Stimulated activated CD4-positive, alpha-beta T cell treated with anti-CD3 and anti-CD28 coated beads, Interleukin-4, amount 100 ng/mL, for 24 hours (primary cell): ENCODE measurements at places on chromosomes 1 and 21.
A peak's percentile ranks its signal among the peaks of the same experiment; 100 is the strongest.

DNA sequence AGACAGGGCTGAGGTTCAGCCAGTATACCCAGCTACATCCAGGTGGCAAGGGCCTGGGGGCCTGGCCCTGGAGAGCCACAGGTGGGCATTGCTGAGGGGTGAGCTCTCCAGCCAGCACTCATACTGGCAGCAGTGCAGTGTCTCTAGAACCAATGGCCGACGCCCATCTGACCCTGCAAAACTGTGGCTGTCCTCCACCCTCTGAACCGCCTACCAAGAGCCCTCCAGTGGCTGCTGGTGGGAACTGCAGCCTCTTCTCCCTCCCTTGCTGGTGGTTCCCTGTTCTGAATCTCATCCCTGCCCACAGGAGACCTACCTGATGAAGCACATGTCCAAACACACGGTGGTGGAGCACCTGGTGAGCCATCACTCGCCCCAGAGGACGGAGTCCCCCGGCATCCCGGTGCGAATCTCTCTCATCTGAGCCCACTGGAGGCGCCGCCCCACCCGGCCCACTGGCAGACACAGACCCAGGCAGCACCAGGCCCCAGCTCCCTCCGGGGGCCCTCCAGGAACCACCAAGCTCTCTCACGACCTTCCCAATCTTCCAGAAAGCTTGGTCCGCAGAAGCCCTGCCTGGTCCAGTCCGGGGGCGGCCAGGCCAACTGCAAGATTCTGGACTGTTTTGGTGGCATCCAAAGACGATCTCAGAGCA is 22.1 kb downstream of the A3GALT2 start:
- DNase-seq: peak; percentile 62

DNA sequence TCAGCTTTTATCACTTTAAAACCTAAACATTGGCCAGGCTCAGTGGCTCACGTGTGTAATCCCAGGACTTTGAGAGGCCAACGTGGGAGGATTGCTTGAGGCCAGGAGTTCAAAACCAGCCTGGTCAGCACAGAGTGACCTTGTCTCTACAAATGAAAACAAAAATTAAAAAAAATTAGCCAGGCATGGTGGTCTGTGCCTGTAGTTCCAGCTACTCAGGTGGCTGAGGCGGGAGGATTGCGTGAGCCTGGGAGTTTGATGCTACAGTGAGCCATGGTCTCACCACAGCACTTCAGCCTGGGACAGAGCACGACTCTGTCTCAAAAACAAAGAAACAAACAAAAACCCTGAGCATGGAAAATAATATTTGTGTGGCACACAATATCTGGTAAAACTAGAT is 143.5 kb upstream of the HNRNPU start:
- DNase-seq: no peak

GRCh38 chr21:26199456-26199855 is 28.9 kb upstream of the APP start:
- no peak for DNase-seq

DNA sequence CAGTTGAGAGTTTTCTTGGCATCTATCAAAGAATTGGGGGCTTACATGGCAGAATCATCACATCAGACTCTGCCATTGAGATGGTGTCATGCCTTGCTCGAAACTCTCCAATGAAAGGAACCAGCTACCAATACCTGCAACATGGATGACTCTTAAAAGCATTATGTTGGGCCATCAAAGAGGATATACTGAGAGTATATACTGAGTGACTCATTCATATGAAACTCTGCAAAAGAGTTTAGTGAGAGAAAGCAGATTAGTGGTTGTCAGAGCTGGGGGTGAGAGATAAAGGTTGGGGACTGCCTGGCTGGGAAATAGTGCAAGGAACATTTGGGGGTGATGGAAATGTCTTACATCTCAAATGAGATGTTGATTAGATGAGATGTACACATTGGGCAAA is 14.7 kb upstream of the HMGB4 start:
- DNase-seq: no peak

DNA sequence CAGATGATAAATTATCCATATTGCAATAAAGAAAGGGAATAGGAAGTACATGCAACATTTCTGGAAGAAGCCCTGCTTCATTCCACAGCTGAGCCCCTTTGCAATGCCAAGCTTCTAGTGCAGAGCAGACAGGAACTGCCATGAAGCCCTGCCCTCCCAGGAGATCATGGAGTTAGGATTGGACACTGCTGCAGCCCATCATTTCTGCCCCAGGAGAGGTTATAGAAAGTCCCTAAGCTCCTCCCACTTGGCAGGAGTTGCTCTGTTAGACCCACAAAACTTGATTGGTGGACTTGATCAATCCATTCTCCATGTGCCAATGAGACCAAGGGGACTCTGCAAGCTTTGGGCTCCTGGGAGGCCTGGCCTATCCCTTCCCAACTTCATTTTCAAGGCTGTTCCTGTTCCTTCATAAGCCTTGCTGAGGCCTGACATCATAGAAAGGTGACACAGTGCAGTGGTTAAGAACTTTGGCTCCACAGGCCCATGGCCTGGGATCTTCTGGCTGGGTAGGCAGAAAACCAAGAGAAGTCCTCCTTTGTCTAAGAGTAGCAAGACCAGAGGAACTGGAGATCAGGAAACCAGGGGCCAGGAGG is 1.3 kb upstream of the LAPTM5 start:
- DNase-seq: peak; percentile 38

GRCh38 chr1:50774759-50775351 is 185.2 kb downstream of the FAF1 start:
- peak; percentile 7 for DNase-seq

GRCh38 chr1:36656271-36656670 is 173.6 kb upstream of the CSF3R start:
- DNase-seq: no peak

DNA sequence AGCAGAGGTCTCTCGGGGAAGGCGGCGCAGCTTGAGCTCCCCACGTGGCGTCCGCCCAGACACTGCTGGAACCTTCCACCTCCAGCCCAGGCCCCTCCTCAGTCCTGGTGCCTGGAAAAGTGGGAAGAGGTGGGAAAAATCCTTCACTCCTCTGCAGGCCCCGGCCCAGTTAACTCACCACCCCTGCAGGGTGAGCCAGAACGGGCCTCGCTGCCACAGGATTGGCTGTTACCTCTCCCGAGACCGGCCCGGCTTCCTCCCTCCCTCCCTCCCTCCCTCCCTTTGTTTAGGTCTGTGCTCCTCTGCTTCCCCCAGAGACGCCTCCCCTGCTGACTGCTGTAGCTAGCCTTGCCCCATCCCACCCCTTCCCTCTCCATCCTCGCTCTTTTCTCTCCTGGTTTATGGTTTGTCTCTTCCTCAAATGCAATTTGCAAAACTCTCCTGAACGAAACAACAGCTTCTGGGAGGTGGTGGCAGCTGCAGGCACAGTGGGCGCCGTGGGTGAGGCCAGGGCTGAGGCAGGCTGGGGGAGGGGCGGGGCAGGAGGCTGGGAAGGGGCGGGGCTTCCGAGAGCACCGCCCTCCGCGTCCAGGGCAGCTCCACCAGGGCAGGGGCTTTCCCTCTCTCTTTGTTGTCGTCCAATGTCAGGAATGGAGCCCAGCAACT is 6.5 kb downstream of the CAPN9 start:
- DNase-seq: peak; percentile 13

GRCh38 chr1:197961933-197962332 is 44.8 kb downstream of the LHX9 start:
- no peak for DNase-seq

- no peak for DNase-seq
These were observed 9.6 kb downstream of the DENND2C start for GRCh38 chr1:114660238-114660637.

GRCh38 chr1:37764414-37764825 is 500 bp downstream of the EPHA10 start:
- peak; percentile 52 for DNase-seq

- no peak for DNase-seq
These were observed 17.8 kb downstream of the TMEM50A start for GRCh38 chr1:25355841-25356395.

- no peak for DNase-seq
These were observed 159.6 kb downstream of the NFIA start for GRCh38 chr1:61241973-61242381.

DNA sequence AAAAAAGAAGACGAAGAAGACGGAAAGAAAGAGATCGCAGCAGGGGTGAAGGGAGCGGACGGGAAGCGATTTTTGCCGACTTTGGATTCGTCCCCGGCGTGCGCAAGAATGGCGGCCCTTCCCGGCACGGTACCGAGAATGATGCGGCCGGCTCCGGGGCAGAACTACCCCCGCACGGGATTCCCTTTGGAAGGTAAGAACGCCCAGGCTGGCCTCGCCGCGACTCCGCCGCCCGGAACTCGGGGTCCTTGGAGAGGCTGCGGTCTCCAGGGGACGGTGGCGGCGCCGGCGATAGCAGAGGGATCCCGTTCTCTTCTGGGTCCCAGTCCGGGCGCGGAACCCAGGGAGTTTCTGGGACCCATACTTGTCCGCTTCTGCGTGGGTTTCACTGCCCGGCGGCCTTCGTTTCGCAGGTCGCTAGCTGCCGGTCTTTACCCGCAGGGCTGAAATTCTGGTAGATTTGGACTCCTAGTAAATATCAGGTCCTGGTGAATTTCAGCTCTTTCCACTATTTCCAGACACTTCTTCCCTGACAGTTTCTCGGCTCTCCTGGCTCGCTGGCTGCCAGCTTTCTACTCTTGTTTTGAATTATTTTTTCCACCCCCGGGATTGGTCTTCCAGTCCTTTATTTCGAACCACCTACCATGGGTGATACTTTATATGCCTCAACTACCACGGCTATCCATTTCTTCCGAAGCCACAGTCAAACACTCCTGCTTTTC is 1.0 kb downstream of the PAX7 start:
- no peak for DNase-seq

DNA sequence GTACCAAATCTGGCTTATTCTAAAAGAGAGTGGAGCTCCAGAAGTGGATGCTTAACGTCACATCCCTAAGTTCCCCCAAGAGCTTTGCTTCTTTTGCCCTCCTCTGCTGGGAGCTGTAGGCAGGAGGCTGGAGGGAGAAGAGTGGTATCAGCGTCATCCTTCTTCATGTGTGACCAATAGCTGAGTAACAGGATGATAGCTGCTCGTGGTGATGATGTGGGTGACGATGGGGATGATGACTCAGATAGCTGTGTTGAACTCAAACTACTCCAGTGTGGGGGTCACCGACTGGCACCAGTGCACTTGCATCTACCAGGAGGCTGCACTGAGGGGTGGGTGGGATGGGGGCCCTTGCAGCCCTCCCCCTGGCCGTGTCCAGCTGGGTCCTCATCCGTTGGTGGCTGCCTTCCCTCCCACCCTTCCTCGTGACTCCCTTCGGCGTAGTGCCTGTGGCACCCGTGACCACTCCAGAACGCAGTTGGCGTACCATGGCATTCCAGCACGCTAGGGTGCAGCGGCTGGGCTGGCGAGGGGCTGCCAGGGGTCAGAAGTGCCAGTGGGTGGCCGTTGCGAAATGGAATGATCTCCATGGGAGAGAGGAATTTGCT is 1.1 kb downstream of the IGFN1 start:
- DNase-seq: peak; percentile 55

- DNase-seq: no peak
These were observed 87.5 kb downstream of the RGL1 start for GRCh38 chr1:183892351-183892793.

DNA sequence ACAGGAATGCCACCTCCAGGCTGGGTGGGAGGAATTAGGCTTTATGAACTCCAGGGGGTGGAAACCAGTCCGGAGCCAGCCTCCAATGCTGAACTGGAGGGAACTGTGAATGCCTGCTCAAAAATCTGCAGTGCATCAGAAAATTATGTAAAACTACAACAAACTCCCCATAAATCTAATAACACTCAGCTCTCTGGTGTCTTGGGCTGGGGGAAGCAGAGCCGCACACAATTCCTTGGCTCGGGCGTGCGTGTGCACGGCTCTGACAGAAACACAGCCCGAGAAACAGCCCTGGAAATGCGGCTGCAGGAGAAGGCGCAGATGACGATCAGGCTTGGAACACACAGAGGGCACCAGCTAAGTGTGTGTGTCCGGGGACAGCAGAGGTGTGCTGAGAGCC is 127.6 kb upstream of the VAMP3 start:
- no peak for DNase-seq

GRCh38 chr1:116628448-116628847 is 39.1 kb downstream of the IGSF3 start:
- DNase-seq: peak; percentile 12

- DNase-seq: no peak
These were observed 123.2 kb downstream of the MAB21L3 start for GRCh38 chr1:116234429-116234828.

DNA sequence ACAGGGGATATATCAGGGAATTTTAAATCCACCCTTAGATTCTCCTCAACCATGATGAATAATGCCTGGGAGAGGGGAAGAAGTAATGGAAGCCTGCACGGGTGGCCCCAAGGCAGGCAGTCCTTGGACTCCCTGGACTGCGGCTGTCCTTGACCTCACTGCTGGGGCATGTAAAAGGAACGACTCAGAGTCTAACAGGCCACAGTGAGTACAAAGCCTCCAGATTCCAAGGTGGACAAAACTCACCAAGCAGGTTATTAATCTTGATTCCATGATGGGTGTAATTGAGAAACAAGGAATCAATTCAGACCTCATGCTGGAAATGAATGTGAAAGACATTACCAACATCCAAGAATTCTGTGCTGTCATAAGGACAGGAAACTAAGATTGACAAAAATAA is 13.0 kb upstream of the ARHGAP29 start:
- no peak for DNase-seq

- no peak for DNase-seq
These were observed 58.3 kb downstream of the AKT3 start for GRCh38 chr1:243791586-243792267.

GRCh38 chr1:243213045-243213787 is 41.9 kb downstream of the CEP170 start:
- DNase-seq: no peak

DNA sequence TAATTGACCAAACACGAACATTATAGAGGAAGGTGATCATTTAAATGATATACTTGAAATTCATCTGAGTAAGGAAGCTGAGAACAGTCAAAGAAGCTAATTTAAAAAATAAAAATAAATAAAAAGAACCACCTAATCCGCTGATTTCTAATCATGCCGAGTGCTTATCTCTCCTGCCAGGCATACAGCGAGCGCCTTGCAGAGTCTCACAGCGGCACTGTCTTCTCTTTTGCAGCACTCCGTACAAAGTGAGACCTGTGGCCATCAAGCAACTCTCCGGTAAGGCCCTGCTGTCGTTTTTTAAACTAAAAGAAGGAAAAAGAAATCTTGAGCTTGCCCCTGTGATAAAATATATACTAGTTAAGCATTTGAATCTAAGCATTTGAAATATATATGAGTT is 45.3 kb downstream of the PDE9A start:
- DNase-seq: no peak

GRCh38 chr1:198649232-198649967 is 10.6 kb downstream of the PTPRC start:
- DNase-seq: no peak
